SW 1271 (cell line): ENCODE measurements at places on chromosomes 7 and 10.

- DNase-seq = no peak
These were observed 139.4 kb downstream of the MAD1L1 start for GRCh38 chr7:2093215-2093842.

- no peak for DNase-seq
These were observed 560.2 kb downstream of the DNAJB6 start for GRCh38 chr7:157896774-157897555.

DNA sequence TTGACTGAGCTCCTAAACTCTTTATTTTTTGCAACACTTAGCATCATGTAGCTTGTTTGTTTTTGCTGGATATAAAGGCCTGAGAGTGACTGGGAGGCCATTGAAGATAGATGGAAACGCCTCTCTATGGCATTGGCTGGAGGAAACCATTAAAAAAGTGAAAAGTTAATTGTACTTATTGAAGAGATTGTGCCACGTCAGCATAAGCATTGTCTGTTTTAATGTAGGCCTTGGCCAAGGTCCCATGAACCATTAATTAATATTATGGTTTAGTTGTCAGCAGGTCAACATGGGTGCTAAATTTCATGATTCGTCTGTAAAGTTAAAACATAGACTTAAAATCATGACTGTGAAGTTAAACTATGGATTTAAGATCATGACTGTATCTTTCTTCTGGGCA is 178.6 kb downstream of the GATA3 start:
- DNase-seq = no peak

GRCh38 chr10:5595591-5595990 is 70.8 kb downstream of the ASB13 start:
- DNase-seq = no peak

- no peak for DNase-seq
These were observed 318.0 kb downstream of the PLXNA4 start for GRCh38 chr7:132258231-132258630.

- no peak for DNase-seq
These were observed 269.3 kb downstream of the BICC1 start for GRCh38 chr10:58781873-58782488.

DNA sequence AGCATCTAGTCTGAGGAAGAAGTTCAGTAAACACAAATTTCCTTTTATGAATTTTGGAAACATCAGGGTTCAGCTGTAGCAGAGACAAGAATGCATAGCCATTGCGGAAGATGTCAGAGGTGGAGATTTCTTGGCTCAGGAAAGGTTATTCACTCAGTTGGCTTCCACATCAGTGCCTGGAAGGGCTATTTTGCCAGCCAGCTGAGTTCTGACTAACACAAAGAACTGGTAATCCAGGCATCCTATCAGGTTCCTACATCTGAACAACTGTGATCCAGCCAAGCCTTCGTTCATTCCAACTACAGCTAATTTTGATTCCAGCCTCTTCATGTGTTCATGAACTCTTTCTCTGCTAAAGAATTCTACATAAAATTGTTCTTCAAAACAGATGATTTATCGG is 965.6 kb downstream of the XPNPEP1 start:
- no peak for DNase-seq

GRCh38 chr7:2513702-2514101 is 5.9 kb upstream of the LFNG start:
- DNase-seq = no peak

DNA sequence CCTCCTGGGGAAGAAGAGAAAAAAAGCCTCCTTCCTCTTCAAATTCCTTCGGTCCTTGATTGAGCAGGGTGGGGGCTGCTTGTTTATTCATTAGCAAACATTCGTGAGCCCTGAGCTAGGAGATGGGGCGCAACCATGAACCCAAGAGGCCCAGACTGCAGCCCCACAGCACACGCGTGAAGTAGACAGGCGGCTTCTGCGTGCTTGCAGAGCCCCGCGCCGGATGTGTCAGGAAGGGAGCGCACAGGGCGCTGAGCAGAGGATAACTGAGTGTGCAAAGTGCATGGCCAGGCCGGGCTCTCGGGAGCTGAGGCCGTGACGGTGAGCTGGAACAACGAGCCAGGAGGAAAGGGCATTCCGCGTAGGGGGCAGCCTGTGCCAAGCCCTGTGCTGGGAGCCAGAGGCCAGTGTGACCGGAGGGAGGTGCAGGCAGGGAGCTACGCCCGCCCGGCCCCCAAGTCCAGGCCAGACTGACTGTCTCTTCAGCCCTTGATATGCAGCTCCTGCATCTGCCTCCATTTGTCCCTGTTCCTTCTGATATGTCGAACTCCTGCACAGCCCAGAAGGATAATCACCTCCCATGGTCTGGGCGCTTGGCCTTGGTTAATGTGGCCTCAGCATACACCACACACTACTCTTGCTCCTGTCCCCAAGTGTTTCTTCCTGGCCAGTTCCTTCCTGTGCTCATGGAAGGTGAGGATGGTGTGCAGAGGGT is 4.6 kb downstream of the FOXL3 start:
- no peak for DNase-seq

DNA sequence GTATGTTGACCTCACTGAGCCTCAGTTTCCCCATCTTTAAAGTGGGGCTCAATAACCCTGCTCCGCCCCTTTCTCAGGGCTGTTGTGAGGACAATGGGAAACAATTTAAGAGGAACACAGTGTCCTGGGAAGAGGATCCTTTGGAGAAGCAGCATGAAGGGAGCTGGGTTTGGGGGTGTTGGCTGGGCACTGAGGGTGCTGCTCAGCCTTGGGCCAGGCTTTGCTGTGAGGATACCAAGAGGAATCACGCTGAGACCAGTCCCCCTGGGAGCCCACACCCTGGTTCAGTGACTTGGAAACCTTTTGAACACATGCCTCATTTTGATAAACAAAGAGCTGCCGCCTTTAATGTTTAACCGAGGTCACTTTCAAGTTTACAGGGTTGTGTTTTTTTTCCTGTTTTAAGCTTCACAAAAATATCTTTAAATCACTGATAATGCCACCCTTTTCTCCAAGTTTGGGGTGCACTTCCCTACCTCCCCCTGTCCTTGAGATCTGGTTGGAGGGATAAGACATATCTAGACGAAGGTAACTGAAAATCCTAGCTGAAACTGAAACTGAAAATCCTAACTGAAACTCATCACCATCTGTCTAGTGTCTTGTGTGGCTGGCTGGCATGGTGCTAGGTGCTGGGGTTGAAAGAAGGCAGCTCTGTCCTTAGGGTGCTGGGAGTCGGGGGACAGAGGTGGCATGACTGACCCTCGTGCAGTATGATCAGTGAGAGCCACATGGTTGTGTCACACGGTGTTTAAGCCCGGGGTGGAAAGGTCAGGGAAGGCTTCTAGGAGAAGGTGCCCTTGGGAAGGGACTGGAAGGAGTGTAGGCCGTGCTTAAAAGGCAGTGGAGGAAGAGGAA is 27.7 kb downstream of the ZNF775 start:
- DNase-seq = no peak

DNA sequence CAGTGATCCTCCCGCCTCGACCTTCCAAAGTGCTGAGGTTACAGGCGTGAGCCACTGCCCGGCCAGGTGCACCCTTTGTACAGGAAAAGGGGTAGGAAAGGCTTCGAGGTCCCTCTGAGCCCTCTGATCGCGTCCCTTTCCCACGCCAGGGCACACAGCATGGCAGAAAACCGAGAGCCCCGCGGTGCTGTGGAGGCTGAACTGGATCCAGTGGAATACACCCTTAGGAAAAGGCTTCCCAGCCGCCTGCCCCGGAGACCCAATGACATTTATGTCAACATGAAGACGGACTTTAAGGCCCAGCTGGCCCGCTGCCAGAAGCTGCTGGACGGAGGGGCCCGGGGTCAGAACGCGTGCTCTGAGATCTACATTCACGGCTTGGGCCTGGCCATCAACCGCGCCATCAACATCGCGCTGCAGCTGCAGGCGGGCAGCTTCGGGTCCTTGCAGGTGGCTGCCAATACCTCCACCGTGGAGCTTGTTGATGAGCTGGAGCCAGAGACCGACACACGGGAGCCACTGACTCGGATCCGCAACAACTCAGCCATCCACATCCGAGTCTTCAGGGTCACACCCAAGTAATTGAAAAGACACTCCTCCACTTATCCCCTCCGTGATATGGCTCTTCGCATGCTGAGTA is 871 bp downstream of the POP7 start:
- no peak for DNase-seq

DNA sequence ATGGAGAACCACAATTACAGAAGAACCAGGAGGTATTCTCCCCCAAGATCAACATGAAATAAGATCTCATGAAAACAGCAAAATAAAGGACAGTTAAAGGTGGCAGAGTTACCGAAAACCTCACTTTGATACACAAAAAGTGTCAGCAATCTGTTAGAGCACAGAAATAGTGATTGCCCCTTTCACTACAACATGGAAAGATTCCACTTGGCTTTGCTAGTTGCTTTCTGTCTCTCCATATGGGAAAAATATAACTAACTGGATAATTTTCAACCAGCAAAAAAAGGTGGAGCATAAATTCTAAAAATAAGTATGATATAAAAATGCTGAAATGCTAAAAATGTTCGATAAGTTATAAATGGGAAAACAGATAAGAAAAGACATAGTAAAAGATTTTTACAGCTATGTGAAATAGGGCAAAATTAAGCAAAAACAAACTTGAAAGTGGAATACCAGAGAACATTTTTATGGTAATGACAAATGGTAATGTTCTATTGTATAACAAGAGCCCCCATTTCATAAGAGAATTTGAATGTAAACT is 90.2 kb downstream of the GPR85 start:
- no peak for DNase-seq

- DNase-seq = peak; percentile 33
These were observed 28.4 kb downstream of the BMPER start for GRCh38 chr7:33933611-33934281.

- peak; percentile 47 for DNase-seq
These were observed 3.4 kb downstream of the CAV1 start for GRCh38 chr7:116528008-116528789.

DNA sequence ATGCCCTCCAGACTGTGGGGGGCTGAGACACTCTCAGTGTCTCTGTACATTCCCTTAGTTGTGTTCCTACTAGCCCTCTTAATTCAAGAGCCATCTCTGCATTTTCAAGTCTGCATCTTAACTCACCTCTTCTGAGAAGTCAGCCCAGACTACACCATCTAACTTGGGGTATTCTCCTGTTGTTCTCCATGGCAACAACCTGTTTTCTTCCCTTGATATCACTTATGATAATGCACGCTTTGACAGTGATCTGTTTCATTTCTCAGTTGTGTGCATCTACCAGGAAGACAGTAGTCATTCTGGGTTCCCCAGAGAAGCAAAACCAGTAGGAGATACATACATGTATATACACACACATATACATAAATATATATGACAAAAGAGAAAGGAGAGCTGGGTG is 707.3 kb upstream of the IGFBP3 start:
- no peak for DNase-seq
